ENCODE measurements at places on chromosomes 2 and 18.

DNA sequence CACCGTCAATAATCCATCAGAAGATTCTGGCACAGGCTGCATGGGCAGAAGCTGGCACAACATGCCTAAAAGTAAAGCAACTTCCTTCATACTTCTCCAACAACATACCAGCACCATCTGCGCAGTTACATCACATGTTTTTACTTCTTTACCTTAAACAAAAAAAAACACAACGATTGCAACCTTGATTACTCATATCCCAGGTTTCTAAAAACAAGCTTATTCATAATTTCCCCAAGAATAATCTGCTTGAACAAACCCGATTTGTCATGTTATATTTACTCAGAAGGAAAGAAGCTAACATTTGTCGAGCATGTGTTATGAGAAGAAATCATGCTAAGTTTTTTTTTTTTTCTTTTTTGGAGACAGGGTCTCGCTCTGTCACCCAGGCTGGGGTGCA lies 54.7 kb downstream of the THADA start:
- H3K36me3 ChIP-seq: peaks cover 17% of the 10 kb centered on the region
- H3K27ac ChIP-seq: no peak overlapping the region
- H3K4me1 ChIP-seq: peaks cover 30% of the 10 kb centered on the region
- H3K27me3 ChIP-seq: no peaks in the 10 kb centered on the region
- H3K4me3 ChIP-seq: no peak overlapping the region

DNA sequence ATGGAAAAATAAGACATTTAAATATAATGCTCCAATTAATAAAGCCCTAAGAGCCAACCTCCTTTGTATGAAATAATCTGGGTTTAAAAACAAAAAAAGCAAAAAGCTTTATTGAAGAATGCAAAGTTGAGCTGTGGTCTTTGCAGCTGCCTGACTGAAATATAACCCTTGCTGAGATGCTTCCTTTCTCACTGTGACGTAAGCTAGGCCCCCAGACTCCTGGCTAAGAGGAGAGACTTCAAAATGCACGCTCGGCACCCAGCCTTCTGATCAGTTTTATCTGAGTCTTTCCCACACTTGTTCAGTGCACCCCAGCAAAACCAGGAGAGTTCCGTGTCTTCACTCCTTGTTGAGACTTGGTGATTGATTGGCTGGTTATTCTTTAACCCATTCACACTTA lies 115.3 kb downstream of the BCL11A start:
- DNase-seq: no peak
- no peaks in the 10 kb centered on the region for H3K27me3 ChIP-seq
- no peak overlapping the region for H3K27ac ChIP-seq
- no peak overlapping the region for H3K4me3 ChIP-seq
- H3K36me3 ChIP-seq: no peaks in the 10 kb centered on the region

GRCh38 chr2:46983065-46983801 lies 67.6 kb upstream of the MCFD2 start:
- peaks cover 80% of the 10 kb centered on the region for H3K4me1 ChIP-seq
- no peak overlapping the region for H3K4me3 ChIP-seq
- H3K27ac ChIP-seq: peak overlapping the region; percentile 93
- H3K36me3 ChIP-seq: peaks cover 26% of the 10 kb centered on the region

- H3K4me1 ChIP-seq: no peaks in the 10 kb centered on the region
- no peak overlapping the region for H3K27ac ChIP-seq
- H3K36me3 ChIP-seq: no peaks in the 10 kb centered on the region
These were observed 20.7 kb downstream of the CAPN14 start for GRCh38 chr2:31196622-31197021.

GRCh38 chr2:101264360-101264939 lies 11.8 kb downstream of the CNOT11 start:
- peaks cover 41% of the 10 kb centered on the region for H3K4me1 ChIP-seq
- no peak overlapping the region for H3K4me3 ChIP-seq

- H3K4me3 ChIP-seq: no peak overlapping the region
- no peaks in the 10 kb centered on the region for H3K36me3 ChIP-seq
- peaks cover 71% of the 10 kb centered on the region for H3K27me3 ChIP-seq
- H3K4me1 ChIP-seq: peaks cover 4% of the 10 kb centered on the region
- DNase-seq: no peak
- H3K27ac ChIP-seq: no peak overlapping the region
These were observed 42.9 kb downstream of the CDCA7 start for GRCh38 chr2:173397539-173397938.

- no peak overlapping the region for H3K27ac ChIP-seq
- peaks cover 6% of the 10 kb centered on the region for H3K27me3 ChIP-seq
- DNase-seq: no peak
- H3K4me1 ChIP-seq: no peaks in the 10 kb centered on the region
These were observed 43.8 kb downstream of the TMEM18 start for GRCh38 chr2:633371-633770.

DNA sequence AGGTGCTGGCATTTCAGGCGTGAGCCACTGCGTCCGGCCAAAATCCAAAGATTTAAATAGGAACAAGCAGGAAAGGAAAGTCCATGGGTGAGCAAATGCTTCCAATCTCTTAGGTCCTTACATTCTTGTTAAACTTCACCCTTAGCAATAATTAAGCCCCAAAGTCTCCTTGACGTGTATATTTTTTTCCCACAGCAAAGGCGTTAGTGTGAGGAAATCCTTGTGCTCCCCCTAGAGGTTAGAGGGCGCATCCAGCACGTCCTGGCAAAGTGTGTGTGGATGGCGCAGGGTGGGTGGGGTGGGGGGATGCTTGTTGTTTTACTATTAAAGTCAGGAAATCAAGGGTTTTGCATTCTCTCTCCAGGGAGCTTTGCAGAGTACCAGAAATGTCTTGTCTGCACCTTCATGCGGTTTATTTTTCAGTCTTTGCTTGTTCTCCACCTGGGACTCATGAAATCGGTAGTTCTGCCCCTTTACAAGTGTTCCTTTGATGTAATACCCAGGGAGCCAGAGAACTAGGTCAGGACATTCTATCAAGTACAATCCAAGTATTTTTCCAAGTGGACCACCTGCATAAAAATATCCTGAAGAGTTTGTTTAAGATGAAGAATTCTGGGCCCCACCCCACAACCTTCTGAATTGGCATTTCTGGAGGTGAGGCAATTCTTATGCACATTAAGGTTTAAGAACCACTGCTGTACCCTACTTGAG lies 22.2 kb upstream of the ITSN2 start:
- peaks cover 2% of the 10 kb centered on the region for H3K4me1 ChIP-seq
- no peak overlapping the region for H3K27ac ChIP-seq
- no peaks in the 10 kb centered on the region for H3K27me3 ChIP-seq
- peak; percentile 70 for DNase-seq
- H3K4me3 ChIP-seq: no peak overlapping the region

DNA sequence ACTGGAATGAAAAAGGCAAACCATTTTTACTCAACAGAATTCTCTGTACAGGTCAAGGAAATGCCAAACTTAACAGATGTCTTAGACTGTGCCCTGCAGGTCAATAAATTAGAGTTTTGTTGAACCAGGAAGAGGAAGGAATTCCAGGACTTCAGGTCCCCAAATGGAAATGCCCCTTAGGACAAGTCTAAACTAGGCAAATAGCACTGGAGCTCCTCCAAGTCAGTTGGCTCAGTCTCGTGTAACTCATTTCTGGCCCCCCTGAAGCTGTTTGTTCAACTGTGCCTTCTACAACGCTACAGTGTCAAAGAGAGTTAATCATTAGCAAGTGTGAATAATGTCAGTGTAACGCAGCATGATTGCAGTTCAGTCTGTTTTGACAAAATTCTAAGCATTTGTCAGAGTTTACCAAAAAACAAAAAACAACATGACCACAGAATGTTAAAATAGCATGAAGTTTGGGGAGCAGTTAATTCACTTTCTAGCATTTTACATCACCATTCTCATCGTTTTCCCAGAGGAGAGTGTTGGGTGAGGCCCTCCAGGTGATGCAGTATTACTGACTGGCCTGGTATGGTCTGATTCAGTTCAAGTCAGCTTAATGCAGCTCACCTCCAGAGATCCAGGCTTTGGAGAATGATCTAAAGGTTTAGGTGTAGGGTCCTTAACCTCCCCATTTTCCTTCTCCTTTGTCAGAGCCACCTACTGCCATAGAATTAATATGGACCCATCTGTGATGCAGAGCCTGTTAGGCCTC lies 108.1 kb downstream of the AQP4 start:
- no peaks in the 10 kb centered on the region for H3K4me1 ChIP-seq
- no peak for DNase-seq
- no peaks in the 10 kb centered on the region for H3K36me3 ChIP-seq
- H3K27ac ChIP-seq: no peak overlapping the region

- no peak overlapping the region for H3K4me3 ChIP-seq
- H3K4me1 ChIP-seq: no peaks in the 10 kb centered on the region
- H3K27me3 ChIP-seq: peaks cover 31% of the 10 kb centered on the region
- no peak overlapping the region for H3K27ac ChIP-seq
These were observed 22.7 kb upstream of the PKDCC start for GRCh38 chr2:42025151-42025582.

- H3K27ac ChIP-seq: no peak overlapping the region
- H3K27me3 ChIP-seq: no peaks in the 10 kb centered on the region
- H3K4me1 ChIP-seq: peaks cover 10% of the 10 kb centered on the region
These were observed 31.4 kb downstream of the MAPRE2 start for GRCh38 chr18:35072616-35073015.

DNA sequence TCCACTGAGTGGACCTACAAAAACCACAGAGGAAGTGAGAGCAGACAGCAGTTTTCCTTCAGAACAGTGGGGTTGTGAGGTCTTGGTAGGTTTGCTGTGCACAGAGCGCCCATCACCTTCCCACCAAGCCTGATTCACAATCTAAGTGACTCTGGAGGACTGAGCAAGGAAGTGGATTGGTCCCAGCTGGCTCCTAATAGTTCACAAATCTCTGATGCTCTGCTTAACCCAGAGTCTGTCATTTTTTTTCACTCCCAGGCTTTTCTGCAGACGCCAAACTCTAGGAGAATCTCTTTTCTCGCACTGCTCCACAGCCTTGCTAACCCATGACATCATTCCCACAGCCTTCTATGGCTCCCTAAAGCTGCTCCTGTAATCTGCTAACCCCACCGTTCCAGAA lies 280.4 kb downstream of the C1D start:
- no peak overlapping the region for H3K27ac ChIP-seq
- no peak for DNase-seq
- H3K27me3 ChIP-seq: no peaks in the 10 kb centered on the region
- no peaks in the 10 kb centered on the region for H3K4me1 ChIP-seq

Measured in activated CD8-positive, alpha-beta memory T cell treated with anti-CD3 and anti-CD28 coated beads, Interleukin-2, amount 10 ng/mL, durations not matched to agents 7 days and 5 days (primary cell).